Esophagus squamous epithelium (tissue), 5 donors: ENCODE measurements at places on chromosomes 7 and 10.

- no peak for DNase-seq
Observed at GRCh38 chr7:157670490-157671357, 333.9 kb downstream of the DNAJB6 start.

DNA sequence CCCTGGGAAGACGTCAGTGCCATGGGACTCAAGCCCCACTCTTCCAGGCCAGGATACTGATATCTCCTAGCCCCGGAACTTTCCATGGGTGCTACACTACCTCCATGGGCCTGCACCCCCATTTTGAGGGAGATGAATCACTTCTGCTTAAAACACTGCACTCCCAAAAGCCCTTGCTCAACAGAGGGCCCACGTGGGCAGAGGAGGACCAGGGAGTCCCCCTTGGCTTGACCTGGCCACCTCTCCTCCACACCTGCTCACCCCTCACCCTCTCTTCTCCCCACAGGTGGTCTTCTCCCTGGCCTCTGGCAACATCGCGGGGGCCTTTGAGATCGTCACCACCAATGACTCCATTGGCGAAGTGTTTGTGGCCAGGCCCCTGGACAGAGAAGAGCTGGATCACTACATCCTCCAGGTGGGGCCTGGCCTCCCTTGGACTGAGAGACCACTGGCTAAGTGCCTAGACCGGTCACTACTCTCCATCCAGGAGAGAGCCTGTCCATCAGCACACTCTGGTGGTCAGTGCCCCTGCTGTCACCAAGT is 19.9 kb upstream of the C10orf105 start:
- DNase-seq = no peak

DNA sequence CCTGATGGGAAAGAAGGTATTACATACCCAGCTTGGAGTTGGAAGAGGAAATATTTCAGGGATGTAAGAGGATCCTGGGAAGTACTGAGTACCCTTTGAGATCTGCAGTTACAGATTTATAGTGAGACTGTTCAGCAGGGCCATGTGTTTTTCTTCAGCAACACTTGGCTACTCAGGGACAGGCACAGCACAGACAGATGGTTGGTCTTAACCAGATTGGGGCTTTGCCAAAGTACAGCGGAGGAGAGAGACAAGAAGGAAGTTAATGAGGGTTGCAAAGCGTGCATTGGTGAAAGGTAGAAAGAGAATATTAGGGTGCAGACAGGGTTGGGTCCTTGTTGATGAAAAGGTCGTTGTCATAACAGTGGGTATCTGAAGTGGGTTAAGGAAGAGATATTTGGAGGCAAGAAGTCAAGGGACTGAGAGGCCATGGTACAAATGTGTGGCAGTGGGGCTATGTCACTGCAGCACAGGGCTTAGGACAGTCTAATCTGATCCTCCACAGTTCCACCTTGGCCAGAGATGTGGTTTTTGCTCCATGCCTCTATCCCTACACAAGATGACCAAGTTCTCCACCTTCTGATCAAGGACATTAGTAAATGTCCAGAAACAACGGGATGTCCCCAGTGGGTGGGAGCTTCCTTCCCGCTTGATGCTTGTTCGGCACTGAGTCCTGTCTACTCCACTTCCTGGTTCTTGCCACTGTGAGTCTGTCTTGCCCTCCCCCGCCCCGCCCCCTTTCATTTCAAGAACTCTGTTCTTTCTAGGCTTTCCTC is 18.9 kb upstream of the DNAJC1 start:
- no peak for DNase-seq

- DNase-seq = no peak
Observed at GRCh38 chr7:153072806-153073205, 313.3 kb downstream of the ACTR3B start.

- DNase-seq = no peak
Observed at GRCh38 chr10:58281092-58281752, 12.3 kb downstream of the CISD1 start.

GRCh38 chr7:45068236-45069023 is 20.3 kb downstream of the NACAD start:
- no peak for DNase-seq

GRCh38 chr10:22365233-22365632 is 19.9 kb downstream of the SPAG6 start:
- DNase-seq = no peak

- DNase-seq = no peak
Observed at GRCh38 chr7:141043616-141044015, 28.9 kb upstream of the MRPS33 start.

GRCh38 chr10:94213980-94214379 is 148.8 kb downstream of the NOC3L start:
- DNase-seq = no peak

GRCh38 chr7:135834266-135834665 is 85.7 kb upstream of the FAM180A start:
- no peak for DNase-seq

- DNase-seq = no peak
Observed at GRCh38 chr7:157662110-157662791, 325.4 kb downstream of the DNAJB6 start.

- no peak for DNase-seq
Observed at GRCh38 chr10:58854811-58855210, 321.6 kb upstream of the PHYHIPL start.

- no peak for DNase-seq
Observed at GRCh38 chr10:112286837-112287818, 3.9 kb downstream of the TECTB start.
